ENCODE measurements at places on chromosomes 12 and 14.
A peak's percentile ranks its signal among the peaks of the same experiment; 100 is the strongest.

GRCh38 chr14:75339059-75339458 is 60.4 kb downstream of the FOS start:
- no peak for DNase-seq

DNA sequence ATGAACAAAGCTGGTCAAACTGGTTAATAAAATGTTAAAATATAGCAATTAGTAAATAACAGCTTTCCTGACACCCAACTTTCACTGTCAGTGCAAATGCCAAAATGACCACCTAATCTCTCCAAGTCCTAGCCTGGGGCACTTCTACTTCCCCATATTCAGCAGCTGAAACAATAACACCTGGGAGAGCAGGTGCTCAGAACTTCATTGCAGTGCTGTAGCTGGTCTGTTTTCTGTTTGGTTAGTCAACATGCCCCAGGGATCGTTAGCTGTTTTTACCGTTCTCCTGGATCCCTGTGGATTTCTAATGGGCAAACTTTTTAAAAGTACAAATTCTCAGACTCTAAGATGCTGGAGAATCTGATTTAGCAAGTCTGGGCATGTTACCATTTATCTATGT is 759.7 kb downstream of the GALC start:
- no peak for DNase-seq

GRCh38 chr12:80936353-80936641 is 1.4 kb downstream of the LIN7A start:
- no peak for DNase-seq

DNA sequence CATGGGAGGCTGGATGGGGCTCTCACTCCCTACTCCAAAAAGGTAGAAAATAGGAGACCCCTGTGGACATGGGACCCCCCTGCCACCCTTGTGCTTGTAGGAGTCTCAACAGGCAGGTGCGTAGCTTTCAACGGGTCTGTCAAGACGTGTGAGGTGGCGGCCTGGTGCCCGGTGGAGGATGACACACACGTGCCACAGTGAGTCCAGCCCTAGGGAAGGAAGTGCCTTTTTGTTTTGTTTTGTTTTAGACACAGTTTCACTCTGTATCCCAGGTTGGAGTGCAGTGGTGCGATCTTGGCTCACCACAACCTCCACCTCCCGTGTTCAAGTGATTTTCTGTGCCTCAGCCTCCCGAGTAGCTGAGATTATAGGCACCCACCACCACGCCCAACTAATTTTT is 12.9 kb downstream of the P2RX4 start:
- no peak for DNase-seq

- no peak for DNase-seq
Measured at GRCh38 chr14:56858422-56858821, 48.1 kb upstream of the OTX2 start.

DNA sequence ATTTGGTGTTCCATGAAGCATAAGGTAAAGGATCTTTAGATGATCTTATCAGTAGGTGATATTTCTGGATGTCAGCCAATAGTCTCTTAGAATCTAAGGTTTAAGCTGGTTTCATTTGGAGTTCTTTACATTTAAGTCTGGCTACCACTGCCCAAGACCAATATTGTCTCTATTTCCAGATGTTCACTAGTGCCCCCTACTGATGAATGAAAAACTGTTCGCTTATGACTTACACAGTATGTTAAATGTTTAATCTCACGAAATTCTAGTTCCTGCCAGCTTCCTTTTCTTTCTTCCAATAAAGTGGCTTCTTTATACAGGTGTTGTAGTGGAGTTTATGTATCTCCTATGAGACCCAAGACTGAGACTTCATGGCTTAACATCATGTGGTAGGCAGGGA is 31.8 kb upstream of the MIS18BP1 start:
- no peak for DNase-seq

DNA sequence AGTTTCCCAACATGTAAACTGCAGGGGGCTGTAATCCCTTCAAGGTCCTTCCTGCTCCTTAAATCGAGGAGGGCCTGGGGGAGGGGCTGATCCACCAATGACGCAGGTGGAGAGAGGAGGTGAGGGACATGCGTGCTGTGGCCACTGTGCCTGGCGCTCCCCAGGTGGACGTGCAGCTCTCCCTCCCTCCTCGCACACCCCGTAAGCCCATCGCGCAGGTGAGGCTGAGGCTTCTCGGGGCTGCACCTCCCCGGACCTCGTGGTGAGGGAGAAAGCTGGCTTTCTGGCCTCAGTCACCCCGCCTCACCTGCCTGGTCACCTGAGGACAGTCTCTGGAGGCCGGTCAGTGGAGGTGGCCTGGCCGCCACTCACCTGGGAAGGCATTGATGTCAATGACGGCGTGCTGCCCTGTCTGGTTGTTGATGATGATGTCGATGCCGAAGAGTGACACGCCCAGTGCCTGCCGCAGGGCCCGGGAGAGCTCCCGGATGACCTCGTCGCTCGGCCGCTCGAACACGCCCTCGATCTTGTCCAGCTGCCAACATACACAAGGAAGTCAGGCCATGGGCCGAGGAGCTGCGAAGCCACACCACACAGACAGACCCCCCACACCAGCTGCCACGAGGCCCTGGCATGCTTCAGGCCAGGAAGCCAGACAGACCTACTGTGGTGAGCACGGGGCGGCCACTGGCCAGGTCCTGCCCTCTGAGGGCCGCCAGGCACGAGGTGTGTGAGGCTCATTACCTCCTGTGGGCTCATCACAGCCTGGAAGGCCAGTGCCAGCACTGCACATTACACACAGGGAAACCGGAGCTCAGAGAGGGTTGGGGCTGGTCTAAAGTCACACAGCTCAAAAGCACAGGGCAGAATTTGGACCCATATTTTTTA is 23.3 kb downstream of the CHGA start:
- peak; percentile 77 for DNase-seq

GRCh38 chr12:111066744-111067437 is 146.5 kb upstream of the MYL2 start:
- DNase-seq, result no peak

DNA sequence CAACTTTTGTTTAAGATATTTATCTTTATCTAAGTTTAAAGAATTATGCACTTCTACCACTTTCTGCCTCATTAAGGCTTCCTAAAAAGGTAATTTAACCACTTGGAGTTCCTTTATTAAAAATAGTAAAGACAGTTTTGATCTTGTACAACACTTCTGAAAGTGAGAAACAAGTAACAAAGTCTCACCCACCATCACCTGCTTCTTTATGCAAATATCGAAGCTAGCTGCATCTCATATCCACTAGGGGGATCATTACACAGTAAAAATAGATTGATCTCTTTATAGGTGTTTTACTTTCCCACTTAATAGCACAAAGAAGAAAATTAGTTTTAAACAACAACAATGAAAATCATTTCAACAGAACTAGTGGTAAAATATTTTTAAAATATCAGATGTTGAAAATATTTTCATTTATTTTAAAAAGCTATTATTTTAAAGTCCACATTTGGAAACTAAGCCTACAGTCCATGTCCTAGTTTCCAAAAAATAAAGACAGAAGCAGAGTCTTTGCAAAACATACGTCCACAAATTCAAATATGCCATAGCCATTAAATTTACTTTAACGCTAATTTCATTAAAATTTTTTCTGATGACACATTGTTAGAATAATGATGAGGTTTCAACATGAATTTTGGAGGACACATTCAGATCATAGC is 160.0 kb upstream of the SOX5 start:
- DNase-seq, result no peak

GRCh38 chr12:124123296-124124000 is 150.4 kb downstream of the ZNF664 start:
- DNase-seq, result no peak

DNA sequence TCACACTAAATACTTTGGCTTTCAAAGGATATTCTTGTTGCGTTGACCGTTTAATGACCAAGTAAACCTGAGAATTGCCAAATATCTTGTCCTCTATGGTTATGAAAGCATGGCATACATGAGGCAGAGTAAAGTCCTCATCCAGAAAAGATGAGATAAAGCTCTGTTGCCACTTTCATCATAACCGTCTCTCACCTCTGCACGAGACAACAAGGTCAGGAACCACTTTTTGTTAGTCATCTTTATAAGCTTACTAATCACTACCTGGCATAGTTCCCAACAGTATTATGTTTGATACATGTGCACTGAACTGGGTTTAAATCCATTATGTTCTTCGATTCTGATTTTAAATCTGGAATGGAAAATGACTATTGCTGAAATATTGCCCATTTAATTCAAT is 31.3 kb downstream of the PTPRB start:
- peak; percentile 9 for DNase-seq

DNA sequence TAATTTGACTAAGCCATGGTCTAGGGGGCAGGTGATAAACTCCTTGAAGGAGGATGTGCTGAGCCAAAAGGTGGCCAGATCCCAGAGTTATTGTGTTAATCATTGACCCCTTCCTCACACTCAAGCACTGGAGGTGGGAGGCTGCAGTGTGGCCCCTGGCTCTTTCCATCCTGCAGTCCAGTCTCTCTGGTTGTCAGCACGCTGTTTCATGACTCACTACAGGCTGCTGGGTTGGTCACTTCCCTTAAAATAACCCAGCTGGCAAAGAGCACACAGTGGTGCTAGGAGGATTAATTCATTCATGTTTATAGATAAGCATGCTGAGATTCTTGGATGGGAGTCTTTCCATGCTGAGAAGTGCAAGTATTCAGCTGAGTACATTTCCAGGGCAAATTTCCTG is 228.9 kb downstream of the ANO2 start:
- DNase-seq, result no peak

DNA sequence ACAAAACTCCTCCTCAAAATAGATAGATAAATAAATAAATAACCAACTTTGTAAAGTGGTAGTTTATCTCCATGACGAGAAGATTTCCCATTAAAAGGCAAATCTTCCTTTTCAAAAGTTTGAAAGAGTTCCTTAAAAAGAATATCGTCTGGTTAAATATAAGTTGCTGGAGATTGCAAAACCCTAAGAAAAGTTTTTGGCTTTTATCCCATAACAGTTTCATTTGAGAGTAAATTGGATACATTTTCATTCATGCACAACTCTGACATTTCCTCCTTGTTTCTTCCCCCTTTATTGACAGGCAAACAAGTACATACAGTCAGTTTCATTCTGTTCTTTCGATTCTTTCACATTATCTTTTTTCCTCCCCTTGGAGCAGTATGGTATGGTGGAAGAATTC is 45.4 kb upstream of the BTG1 start:
- no peak for DNase-seq

GRCh38 chr12:55673638-55674037 is 34.1 kb downstream of the ITGA7 start:
- no peak for DNase-seq

Measured in kidney glomerular epithelial cell (primary cell).